Right kidney (tissue), 9 donors: ENCODE measurements at places on chromosomes 5 and 9.

DNA sequence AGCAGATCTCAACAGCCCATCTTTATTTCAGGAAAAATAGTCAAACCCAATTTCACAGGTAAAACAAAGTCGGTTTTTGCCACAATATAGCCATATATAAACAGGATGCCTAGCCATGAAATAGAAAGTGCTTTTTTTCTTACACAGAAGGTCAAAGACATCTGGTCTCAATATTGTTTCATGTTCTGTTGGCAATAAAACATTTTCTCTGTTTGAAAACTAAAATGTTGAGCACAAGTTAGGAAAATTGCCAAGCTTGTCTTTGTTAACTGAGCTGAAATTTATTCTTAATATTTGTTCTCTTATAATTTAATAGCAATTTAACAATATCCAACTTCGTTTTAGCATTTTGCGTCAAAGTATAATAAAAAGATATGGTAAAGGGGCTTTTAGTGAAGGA is 673.4 kb downstream of the DTWD2 start:
- no peak for DNase-seq

- peak; percentile 84 for DNase-seq
Observed at GRCh38 chr9:976943-977837, 735 bp downstream of the DMRT3 start.

DNA sequence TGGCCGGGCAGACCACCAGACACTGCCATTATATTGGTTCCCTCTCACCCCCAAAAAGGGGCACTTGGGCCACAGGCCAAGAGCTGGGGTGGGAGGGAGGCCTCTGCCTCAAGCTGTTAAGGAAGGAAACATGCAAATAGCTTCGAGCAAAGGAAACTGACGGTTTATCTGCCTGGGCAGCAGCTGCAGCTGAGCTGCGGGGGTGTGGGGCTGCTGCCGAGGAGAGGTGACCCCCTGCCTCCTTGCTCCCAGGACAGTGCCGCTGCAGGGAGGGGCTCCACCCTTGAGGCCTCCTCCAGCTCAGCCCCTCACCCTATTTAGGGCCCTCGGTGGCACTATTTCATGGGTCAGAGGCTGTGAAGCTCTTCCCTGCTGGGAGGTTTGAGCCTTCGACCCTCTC is 789 bp downstream of the DOK3 start:
- DNase-seq = no peak

- no peak for DNase-seq
Observed at GRCh38 chr5:154513669-154514084, 35.6 kb upstream of the HAND1 start.

GRCh38 chr5:170542691-170543293 is 39.0 kb downstream of the KCNIP1 start:
- no peak for DNase-seq

DNA sequence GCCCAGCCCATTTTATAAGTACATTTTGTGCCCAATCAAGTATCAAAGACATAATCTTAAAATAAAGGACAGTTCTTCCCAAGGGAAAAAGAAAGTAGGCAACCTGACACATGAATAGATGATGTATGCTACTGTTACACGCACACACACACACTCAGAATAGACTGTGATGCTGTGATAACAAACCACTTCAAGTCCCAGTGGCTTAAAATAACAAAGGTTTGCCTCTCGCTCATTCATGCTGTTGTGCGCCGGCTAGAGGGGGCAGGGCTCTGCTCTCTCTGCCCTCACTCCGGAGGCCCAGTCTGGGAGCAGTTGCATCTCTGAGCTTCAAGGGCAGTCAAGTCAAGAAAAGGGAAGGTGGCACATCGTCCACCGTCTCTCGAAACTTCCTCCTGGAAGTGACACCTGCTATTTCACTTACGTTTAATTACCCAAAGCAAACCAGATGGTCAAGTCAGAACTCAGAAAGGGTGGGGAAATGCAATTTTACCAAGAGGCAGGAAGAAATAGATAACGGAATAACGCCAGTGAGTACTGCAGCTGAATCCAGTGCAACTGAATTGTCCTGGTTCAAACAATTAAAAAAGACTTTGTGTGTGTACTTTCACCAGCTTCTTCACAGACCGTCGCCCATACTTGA is 43.3 kb downstream of the ANKRD33B start:
- peak; percentile 35 for DNase-seq

- no peak for DNase-seq
Observed at GRCh38 chr5:81232464-81233079, 550 bp upstream of the CKMT2 start.

DNA sequence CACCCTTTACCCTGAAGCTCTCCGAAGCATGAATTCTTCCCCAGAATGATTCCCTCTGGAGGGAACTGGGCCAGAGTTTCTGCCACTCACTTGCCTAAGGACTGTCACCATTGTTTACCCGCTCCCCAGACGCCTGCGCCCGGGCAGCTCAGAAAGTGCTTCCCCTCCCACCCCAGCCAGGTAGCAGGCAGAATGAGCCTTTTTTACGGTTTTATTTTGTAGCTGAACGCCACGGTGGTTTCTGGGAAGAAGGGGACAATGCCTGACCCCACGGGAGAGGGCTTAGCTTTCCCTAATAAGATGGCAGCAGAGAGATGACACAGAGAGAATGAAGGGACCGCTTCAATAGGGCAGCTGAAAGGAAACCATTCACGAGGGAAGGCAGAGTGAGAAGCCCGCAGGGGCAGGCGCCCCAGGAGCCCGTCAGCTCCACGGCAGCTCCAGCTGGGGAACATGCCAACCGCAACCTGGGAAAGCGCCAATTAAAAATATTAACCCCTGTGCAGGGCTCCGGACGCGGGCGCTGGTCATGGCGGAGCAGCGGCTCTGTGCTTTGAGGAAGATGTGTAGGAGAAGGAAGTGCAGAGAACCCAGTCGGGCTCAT is 20.4 kb upstream of the NTNG2 start:
- peak; percentile 39 for DNase-seq

GRCh38 chr9:126722252-126722921 is 82.5 kb upstream of the ZBTB43 start:
- DNase-seq = peak; percentile 71

DNA sequence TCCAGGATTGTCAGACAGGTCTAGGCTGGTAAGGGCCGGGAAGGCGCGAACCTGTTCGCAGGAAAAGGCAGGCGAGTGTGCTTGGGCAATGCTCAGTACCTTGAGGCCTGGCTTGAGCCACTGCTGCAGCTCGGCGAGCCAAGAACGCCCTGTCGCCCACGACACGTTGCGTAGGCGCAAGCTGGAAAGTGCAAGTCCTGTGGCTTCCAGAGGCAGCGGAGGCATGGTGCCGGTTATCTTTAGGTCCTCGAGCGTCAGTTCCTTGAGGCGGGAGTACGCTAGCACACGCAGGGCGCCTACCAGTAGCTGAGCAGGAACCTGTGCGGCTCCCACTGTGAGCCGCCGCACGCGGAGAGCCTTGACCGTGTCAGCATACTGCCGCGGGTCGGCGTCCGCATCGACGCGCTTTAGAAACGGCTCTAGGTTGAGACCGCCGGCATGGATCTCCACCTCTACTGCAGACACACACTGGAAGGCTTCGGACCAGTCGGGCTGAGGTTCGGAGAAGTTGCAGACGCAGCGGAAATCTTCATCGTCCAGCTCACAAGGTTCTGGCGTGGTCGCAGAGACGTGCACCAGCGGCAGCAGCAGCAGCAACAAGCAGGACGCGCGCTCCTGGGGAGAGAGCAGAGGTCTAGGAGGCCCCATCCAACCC is 482 bp downstream of the CD14 start:
- peak; percentile 73 for DNase-seq

DNA sequence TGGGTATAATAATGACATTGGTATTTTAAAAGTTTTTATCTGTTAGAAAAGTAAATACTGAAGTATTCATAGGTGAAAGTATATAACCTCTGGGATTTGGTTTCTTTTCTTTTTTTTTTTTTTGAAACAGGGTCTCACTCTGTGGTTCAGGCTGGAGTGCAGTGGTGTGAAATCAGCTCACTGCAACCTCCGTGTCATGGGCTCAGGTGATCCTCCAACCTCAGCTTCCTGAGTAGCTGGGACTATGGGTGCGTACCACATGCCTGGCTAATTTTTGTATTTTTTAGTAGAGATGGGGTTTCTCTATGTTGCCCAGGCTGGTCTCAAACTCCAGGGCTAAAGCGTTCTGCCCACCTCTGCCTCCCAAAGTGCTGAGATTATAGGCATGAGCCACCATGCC is 7.2 kb downstream of the HSDL2 start:
- no peak for DNase-seq

GRCh38 chr5:17190242-17190778 is 27.1 kb upstream of the BASP1 start:
- peak; percentile 47 for DNase-seq

- DNase-seq = no peak
Observed at GRCh38 chr9:137371946-137372651, 50.9 kb downstream of the EXD3 start.

DNA sequence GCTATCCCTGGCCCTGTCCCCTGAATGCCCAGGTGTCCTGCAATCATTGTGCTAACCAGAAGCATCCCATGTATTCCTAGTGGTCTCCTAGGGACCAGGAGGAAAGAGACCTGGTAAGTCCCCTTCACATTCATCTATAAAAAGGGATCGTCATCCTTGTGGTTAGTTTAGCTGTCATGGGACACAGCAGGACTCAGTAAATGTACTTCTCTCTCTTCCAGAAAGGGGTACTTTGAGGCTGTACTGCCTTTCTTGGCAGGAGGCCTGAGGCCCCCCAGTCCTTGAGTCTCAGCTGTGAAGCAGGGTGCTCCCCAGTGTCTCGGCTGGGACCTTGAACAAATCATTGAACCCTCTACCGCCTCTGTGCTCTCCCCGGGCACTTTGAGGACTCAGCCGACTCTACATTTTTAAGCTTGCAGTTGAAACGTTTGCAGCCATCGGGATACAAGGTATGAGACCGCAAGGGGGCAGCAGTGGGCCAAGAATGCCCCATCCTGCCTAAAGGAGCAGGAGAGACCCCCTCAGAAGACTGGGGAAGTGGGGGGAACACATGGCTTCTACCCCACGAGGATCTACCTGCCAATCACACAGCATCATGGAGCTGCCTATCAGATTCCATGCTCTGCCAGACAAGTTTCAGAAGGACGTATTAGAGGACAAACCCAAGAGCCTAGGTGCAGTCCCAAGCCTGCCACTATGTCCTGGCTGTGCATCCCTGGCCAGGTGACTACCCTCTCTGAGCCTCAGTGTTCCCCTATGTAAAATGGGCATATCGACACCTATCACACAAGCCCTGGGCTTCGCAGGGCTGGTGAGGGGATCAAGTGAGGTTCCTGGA is 2.4 kb upstream of the PHYKPL start:
- DNase-seq = peak; percentile 62

DNA sequence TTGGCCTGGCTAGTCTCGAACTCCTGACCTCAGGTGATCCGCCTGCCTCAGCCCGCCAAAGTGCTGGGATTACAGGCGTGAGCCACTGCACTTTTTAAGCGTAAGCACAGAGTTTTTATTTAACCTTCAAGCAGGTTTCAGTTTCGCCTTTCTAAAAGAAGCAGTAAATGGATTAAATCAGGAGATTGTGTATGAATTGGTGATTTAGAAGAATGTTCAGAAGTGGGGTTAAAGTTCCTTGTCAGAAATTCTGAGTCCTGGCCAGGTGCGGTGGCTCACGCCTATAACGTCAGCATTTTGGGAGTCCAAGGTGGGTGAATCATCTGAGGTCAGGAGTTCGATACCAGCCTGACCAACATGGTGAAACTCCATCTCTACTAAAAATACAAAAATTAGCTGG is 12.2 kb downstream of the HSPA4 start:
- DNase-seq = no peak

DNA sequence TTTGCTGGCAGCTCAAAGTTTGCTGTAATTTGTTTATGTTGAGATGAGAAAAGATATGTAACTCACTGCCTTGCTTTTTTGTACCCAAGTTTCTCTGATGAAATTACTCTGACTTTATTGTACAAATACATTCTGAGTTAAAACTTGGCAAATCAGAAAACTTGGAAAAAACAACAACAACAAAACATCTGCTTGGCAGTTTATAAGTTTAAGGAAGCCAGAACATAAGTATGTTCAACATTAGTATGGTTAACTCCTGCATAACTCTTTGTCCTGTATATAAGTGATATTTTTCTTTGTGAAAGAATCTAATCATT is 233.1 kb downstream of the MAST4 start:
- DNase-seq = no peak

DNA sequence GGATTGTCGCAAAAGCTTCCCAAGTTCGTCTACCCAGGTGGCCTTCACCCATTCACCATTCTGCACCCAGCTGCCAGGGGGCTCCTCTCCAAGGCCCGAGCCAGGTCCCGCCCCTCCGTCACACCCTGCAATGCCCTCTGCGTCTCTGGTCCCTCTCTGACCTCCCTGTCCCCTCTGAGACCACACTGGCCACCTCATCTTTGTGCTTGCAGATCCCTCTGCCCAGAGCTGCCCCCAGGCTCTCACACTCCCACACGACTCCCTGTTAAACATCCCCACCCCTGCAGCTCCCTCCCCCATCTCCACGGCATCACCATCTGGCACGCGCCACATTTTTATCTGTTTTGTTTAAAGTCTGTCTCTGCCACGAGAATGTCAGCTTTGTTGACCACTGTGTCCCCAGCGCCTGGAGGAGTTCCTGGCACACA is 243.6 kb downstream of the PBX3 start:
- DNase-seq = no peak
